Stimulated activated CD4-positive, alpha-beta T cell treated with anti-CD3 and anti-CD28 coated beads, Interleukin-15, amount 100 ng/mL, for 24 hours (primary cell): ENCODE measurements at places on chromosomes 13 and 19.

GRCh38 chr13:32851083-32852069 lies 164.8 kb upstream of the KL start:
- DNase-seq: no peak

GRCh38 chr19:16142032-16142580 lies 1.4 kb upstream of the HSH2D start:
- DNase-seq: no peak

GRCh38 chr19:38381138-38381537 lies 6.7 kb downstream of the GGN start:
- DNase-seq: no peak

GRCh38 chr13:48400850-48401291 lies 12.0 kb downstream of the LPAR6 start:
- no peak for DNase-seq

DNA sequence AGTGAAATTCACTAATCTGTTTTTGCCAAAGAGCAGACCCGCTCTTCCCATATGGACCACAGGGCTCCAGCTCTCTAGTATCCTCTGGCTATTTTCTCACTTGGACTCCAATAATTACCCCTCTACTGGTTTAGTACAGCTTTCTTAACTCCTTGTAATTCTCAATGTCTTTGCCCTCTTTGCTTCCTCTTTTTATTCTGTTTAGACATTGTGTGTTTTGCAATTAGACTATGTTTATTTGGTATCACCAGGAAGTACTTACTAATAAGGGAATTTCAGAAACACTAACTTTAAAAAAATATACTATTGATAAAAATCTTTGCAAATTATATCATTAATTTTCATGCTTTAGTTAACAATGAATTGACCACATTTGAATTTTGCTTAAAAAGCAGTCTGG lies 111.6 kb upstream of the OBI1 start:
- no peak for DNase-seq

DNA sequence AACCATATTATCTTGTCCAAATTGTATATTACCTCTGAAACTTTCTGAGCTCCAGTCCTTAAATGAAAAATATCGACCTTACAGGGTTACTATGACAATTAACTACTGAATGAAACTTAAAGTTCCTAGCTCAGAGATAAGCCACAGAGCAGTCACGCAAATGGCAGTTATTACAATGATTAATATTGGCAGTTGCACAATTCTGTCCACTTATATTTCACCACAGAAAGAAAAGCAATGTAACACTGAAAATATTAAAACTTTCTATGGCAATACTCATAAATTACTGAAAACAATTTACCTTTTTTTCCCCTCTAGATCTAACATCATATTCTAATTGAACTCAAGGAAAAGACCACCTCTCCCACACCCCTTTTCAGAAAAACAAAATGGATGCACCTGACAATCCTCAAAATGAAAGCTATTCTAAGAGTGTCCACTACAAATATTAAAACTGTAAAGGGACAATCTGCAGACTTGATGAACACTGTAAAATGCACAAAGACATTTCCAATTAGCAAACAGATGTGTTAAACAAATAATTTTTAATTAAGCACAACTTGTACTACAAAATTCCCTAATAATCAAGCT lies 14.6 kb downstream of the LNX2 start:
- no peak for DNase-seq

DNA sequence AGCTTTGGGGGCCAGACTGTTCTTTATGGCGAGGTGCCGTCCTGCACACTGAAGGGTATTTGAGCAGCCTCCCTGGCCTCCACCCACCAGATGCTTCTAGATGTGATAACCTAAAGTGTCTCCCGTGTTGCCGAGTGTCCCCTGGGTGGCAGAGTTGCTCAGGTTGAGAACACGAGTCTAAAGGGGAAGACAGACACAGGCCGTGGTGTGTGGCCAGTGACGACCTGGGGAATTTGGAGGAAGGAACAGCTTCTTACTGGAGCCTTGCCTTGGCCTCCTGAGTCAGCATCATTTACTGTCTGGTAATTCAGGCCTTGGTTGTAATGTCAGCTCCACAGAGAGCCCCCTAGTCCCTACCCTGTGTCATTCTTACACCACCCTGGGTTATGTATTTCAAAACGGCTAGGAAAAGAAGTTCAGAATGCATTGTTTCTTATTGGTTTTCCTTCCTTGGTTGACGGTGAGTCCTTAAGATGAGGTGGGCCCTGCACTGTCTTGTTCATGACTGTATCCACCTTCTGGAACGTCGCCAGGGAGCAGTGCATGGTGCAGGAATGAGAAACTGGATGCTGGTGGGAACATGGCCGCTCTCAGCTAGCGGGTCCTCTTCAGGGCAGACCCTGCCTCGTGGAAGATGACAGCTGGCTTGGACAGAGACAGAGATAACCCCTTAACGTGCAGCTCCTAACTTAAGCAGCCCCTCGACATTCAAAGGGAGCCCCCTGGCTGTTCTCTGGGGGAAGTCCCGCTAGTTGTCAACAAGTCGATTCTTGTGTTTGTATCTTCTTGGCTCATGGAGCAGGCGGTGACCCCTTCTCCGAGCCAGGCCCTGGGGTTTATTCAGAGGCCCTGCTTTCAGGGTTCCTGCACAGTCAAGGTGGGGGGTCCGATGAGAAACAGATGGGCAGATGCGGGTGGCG lies 7.2 kb downstream of the SIN3B start:
- DNase-seq: no peak

DNA sequence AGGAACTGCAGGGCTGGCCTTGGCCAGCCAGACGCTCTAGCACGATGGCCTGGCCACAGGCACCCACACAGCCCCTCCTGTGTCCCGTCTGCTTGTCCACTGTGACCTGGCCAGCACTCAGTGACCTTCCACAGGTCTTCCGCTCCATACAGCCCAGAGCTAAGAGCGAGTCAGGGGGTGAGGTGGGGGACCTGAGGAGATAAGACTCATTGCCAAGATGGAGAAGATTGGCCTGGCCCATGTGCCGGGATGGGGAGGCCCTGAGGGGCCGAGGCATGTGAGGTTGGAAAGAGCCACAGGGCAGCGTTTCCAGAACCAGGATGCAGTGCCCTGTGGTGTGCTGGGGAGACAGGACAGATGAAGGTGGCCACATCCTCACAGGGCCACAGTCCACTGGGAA lies 10.2 kb upstream of the SLC7A9 start:
- no peak for DNase-seq

- peak; percentile 84 for DNase-seq
Measured at GRCh38 chr19:51097166-51097738, 11.0 kb downstream of the CTU1 start.

GRCh38 chr19:45311621-45312020 lies 11.1 kb downstream of the CKM start:
- DNase-seq: no peak

DNA sequence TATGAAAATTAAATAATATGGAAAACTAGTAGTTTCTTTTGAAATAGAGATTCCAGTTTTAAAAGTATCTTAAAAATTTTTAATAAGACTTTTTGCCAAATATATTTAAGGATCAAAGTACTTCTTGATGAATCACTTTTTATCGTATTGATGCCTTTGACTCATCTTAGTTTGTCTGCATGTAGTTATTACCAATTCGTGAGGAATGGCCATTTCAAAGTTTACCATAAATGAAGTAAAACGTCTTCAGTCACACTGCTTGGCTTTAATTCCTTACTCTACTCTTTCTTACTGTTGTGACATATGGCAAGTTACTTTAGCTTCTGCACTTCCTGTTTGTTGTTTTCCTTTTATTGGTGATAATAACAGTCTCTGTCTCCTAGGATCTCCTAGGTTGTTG lies 38.3 kb downstream of the NDFIP2 start:
- no peak for DNase-seq

DNA sequence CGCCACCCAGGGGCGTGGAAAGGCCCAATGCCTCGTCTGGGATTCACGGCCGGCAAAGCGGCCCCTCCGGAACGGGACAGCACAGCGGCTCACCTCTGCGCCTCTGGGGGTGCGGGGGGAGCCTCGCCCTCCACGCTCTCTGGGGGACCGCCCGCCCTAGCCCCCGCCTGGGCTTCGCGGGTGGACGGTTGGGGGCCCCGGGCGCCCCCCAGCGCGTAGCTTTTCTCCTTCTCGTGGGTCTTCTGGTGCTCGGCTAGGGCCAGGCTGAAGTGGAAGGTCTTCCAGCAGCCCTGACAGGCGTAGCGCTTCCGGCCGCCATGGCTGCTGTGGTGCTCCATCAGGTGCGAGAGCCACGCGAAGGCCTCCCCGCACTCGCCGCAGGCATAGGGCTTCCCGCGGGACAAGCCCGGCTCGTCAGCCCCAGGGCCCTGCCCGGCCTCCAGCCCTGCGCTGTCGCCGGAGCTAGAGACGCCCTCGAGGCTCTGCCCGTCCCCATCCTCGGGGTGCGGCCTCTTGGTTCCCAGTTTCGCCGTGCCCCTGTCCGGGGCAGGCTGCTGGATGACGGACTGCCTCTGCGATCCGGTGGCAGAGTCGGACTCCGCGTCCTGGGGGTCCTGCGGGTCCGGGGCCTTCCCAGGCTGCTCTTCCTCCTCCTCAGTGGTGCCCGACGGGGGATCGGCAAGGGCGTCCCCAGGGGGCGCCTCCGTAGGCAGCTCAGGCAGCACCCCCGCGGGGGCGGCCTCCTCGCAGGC lies 13.3 kb downstream of the ZSCAN18 start:
- DNase-seq: no peak

GRCh38 chr13:47687577-47687976 lies 313.5 kb downstream of the SUCLA2 start:
- no peak for DNase-seq

- no peak for DNase-seq
Measured at GRCh38 chr13:49314344-49314882, 66.7 kb downstream of the CDADC1 start.

DNA sequence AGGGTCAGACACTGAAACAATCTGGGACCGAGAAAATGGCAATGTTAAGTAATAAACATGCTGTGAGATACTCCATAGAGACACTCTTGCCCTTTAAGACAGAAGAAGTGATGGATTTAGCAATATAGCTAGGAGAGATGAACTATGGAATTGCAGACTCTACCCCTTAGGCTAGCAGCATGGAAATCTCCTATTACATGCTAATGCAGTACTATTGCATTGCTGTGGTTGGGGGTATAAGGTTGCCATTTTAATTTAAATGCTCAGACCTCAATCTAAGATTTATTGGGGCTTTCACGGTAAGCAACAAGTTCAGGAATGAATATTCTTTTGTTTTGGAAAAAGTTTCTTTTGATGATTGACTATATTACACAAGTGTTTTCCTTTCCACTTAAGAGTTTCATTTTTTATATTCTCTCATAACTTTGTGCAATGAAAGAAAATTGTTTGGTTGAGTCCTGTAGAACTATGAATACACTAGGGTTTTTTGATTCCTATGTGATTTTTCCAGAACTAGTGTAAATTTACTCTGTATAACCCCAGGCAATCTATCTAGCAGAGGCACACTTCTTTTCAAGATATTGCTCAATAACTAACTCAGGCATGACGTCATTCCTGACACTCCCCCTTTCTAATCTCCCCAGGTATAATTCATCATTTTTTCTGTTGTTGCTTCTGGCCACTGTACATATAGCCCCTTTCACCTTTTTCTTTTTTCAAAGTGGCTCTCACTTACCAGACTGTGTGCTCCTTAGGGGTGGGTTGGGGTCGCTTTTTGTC lies 394.7 kb upstream of the KLF12 start:
- DNase-seq: no peak
